ENCODE measurements at places on chromosomes 12 and 14.

GRCh38 chr12:32115404-32116104 is 8.9 kb downstream of the BICD1 start:
- peak; percentile 99 for DNase-seq

DNA sequence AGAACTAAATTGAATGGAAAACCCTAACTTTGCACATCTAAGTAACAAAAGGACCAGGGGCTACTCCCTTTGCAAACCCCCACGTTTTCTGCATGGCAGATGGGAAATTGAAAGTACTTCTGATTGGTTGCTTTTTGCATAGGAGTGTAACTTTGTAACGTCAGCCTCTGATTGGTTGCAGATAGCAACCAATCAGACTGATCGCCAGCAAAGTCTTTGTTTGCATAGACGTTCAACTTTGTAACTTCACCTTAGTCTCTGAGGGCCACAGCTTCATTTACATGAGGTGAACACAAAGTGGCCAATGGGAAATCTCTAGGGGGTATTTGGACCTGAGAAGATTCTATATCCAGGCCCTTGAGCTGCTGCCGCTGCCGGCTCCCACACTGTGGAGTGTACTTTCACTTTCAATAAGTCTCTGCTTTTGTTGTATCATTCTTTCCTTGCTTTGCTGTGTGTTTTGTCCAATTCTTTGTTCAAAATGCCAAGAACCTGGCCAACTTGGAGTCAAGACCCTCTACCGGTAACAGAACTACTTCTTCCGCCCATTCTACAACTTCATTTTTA is 102.5 kb upstream of the PRICKLE1 start:
- no peak for DNase-seq

- DNase-seq = peak; percentile 39
Observed at GRCh38 chr12:49367381-49368239, at the start of gene SPATS2. Gene SPATS2, plus strand, starts transcription at chr12:49367462. Its CDS starts 93,551 bp downstream, at chr12:49461013.

DNA sequence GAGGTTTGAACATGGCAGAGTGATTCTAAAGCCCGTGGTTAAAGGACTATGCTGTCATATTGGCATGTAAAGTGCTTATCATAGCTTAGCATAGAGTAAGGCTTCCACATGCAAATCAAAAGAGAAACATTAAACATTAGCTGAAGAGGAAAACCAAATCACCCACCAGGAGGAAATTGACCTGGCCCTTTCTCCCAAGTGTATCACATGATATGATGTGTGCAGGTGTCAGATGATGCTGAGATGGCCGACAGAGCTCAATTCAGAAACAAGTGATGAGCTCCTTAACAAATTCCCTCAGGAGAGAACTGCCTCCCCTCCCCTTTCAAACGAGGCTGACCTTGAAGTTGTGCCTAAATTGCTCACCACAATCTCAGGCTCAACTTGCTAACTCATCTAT is 217.1 kb upstream of the BTG1 start:
- DNase-seq = no peak

DNA sequence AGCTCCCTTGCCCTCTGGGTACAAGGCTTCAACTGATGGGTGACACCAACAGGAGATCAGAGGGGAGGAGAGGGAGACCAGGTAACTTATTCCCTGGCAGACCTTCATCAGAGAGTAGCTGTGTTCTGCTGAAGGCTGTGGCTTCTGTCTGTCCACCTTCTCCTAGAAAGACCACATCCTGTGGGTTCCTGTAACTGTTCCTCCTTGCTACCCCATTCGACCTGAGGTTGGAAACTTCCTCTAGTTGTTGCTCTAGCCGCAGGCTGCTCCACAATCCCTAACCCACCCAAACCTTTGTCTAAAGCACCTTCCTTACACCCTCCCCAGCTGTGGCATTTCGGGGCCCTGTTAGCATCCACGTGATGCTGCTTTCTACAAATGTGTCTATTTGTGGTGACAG is 454.2 kb downstream of the DPF3 start:
- DNase-seq = no peak

GRCh38 chr12:74381958-74382357 is 155.7 kb upstream of the ATXN7L3B start:
- no peak for DNase-seq

Measured in MG63 (cell line).